ENCODE measurements at places on chromosomes 1 and 21. TPM values are rescaled to one million over a fixed set of nuclear protein-coding genes. Genes with fewer than 3 reads are reported as not detected.

- DNase-seq, result no peak
These were observed 40.1 kb downstream of the CHAF1B start for GRCh38 chr21:36425286-36425685.

GRCh38 chr21:33406493-33406892 is 3.3 kb downstream of the IFNGR2 start:
- no peak for DNase-seq

LYPD8 gene
- total RNA-seq, result not detected

LRRC71 gene
- total RNA-seq, result 0.35 TPM

PRDX1 gene
- 291 TPM for total RNA-seq

DNA sequence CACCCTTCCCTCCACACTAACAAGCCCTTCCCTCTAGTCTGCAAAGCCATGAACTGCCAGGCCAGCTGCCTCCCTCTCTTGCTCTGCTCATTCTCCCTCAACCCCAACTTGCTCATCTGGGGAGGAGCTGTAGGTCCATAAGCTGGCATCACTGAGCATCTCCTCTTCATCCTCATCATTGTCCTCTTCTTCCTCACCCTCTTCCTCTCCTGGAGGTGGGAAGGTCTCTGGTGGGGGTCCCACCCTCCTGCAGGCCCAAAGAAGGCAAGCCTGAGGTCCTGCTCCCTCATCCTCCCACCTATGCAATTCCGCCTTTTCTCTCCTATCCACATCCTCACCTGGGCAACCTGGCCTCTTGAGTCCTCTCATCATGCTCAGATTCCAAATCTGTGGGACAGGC is 2.7 kb downstream of the ZNF692 start:
- peak; percentile 68 for DNase-seq

GRCh38 chr1:211687462-211688215 is 12.2 kb upstream of the NEK2 start:
- DNase-seq, result no peak

DNA sequence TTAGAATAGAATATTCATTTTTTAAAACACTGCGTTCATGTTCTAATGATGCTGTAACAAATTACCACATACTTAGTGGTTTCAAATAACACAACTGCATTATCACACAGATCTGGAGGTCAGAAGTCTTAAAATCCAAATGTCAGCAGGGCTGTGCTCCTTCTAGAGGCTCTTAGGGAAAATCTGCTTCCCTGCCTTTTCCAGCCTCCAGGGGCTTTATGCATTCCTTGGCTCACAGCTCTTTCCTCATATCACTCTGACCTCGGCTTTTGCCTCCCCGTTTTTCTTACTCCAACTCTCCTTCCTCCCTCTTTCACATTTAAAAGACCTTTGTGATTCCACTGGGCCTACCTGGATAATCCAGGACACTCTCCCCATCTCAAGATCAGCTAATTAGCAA is 18.6 kb upstream of the FMN2 start:
- DNase-seq, result no peak

DNA sequence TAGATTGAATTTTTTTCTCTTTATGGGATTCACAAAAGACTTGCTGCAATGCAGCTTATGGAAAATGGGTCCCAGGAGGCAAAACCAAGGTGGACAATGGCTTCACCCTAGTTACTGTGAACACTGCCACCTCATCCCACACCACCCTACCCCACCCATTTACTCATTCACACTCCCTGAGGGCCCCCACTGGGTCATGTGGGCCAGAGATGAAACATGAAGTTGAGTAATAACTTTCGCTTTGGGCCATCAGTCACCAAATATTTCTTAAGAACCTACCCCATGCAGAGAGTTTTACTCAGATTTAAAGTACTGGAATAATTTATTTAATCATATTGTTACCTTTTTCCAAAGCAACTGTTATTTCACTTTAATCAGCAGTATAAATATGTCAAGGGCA is 191.8 kb downstream of the TPR start:
- no peak for DNase-seq

- DNase-seq, result no peak
These were observed 31.9 kb downstream of the MROH9 start for GRCh38 chr1:170967042-170967910.

DNA sequence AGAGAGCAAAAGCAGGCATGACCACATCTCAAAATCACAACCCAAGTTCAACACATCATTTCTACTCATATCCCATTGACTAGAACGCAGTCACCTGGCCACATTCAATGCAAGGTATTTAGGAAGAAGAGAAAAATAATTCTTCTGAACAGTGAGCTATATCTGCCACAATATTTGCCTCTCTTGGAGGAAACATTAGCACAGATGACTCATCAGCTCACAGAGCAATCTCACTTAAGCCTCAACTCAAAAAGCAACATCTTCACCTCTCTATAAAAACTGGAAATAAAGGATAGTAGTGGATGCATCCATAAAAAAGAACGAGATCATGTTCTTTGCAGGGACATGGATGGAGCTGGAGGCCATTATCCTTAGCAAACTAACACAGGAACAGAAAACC is 143.9 kb upstream of the FMN2 start:
- DNase-seq, result no peak

DNA sequence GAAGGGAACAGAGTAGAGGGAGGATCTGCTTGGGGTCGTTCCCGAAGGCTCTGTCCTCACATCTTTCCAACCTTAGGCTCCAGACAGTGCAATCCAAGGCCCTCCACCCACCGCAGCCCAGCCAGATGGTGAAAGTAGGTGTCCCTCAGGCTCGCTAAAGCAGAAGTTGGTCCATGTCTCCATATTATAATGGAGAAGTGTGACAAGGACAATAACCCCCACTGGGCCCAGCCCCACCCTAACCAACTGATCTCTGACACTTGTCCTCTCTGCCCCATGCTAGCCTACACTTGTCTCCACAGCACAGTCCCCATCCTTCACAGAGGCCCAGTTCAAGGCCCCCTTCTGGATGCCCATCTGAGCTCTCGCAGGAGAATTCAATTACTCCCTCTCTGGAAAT is 48.7 kb downstream of the DMAP1 start:
- no peak for DNase-seq

RASAL2 gene
- total RNA-seq, result 34.2 TPM

GJA5 gene
- not detected for total RNA-seq

- no peak for DNase-seq
These were observed 64.3 kb upstream of the ZC3H12A start for GRCh38 chr1:37410105-37410504.

- DNase-seq, result no peak
These were observed 67.3 kb upstream of the KCNJ6 start for GRCh38 chr21:37983336-37984095.

DNA sequence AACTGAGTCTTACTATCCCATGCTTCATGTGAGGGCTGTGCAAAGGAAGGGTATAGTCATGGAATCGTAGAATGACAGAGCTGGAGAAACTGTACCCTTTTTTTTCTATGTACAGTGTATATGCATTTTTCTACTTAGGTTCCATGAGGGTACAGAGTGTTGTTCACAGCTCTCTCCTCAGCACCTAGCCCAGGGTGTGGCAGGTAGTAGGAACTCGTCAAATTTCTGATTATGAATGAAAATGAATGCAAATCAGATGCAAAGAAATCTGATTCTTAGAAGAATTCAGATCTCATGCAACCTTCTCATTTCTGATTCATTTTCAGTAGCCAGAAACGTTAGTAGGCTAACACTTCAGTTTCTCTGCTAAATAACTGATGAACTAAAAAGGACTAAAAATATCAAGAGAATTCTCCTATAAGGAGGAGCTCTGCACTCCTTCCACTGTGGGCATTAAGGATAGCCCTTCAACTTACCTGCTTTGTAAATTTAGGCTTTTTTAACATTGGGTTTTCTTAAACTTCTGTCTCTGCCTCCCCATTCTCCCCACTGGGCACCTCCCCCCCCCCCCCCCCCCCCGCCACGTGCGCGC is 18.0 kb upstream of the HHAT start:
- no peak for DNase-seq

TRIM46 gene
- 6.1 TPM for total RNA-seq

DNA sequence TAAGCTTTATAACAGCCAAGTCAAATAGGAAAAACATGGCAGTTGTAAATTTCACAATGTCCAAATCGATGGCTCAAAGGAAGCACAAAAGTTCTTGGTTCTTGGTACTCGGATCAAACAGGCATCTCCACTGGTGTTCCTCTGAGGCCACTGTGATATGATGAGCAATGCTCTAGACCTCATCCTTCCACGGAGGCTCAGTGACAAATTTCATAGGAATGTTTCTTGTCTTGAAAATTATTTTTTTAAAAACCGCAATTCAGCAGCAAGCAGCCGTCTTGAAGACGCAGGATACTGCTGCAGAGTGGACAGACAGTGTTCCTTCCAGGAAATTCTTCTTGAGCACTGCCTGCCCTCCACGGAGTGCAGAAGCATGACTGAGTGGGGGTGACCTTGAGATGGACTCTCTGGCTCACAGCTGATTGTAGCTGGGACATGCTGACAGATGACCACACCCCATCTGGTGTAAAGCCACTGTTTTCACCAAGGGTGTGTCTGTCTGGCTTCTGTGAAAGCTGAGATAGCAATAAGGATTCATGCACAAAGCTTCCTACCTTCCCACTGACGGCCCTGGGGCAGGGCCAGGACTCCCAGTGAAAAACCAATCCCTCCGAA is 61.9 kb downstream of the TIAM1 start:
- DNase-seq, result no peak

GRCh38 chr1:226712742-226713419 is 26.2 kb downstream of the ITPKB start:
- DNase-seq, result no peak

DNA sequence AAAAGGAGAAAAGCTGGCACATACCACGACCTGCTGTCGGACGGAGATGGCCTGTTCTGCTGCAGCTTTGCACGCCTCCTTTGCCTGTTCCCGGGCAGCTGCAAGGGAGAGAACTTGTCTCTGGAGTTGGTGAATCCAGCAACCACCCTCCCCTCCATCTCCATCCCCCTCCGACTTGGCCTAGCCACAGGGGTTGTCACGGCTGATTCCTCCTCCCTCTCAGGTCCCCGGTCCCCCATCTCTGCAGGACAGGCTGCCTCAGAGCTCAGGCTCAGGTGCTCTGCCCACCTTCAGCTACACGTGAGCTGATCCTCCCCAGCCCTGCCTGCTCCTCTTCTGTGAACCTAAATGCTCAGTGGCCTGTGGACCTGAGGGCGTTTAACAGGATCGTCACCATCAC is 11.1 kb upstream of the SRM start:
- DNase-seq, result no peak

GRCh38 chr21:43849532-43850299 is 15.3 kb upstream of the AGPAT3 start:
- no peak for DNase-seq

- DNase-seq, result no peak
These were observed 888.5 kb downstream of the ADGRL2 start for GRCh38 chr1:82689217-82689616.

- no peak for DNase-seq
These were observed 36.6 kb upstream of the OPRD1 start for GRCh38 chr1:28775121-28775942.

TESK2 gene
- total RNA-seq, result 4.1 TPM

DISP3 gene
- total RNA-seq, result 0.43 TPM

ADGRL4 gene
- 9.5 TPM for total RNA-seq

RNU1-4 gene
- total RNA-seq, result 2,859 TPM

CRYBG2 gene
- total RNA-seq, result not detected

UBE4B gene
- total RNA-seq, result 59.3 TPM

CR1L gene
- total RNA-seq, result not detected

DNA sequence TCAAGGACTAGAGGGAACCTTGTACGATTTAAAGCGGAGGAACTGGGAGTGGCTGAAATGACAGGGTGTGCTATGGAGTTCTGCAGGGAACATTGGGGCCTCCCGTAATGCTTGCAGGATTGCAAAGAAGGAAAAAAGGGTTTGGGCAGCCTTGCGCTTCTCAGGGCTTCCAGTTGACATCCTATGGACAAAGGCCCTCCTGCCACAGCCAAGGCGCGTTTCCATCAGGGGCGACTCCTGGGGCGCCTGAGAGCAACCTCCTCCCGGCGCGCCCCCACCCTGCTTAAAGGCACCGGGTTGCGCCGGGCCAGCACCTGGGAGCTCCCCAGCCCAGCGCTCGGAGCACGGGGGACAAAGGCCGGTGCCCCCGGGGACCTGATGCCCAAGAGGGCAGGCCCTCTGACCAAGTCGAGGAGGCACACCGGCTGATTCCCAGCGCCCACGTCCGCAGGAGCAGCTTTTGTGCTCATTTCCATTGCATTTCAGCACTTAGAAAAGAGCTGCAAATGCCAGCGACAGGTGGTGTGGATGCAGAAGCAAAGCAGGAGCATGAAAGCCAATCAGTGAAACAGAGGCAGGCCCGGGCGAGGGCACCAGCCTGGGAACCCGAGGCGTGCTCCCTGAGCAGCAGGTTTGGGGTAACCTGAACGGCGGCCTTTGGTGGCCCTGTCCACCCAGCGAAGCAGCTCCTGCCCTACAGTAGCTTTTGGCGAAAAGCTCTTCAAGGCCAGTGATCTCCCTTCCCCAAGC is 17.6 kb upstream of the RNF187 start:
- DNase-seq, result no peak

GRCh38 chr1:73100216-73100615 is 817.9 kb upstream of the NEGR1 start:
- DNase-seq, result no peak

GRCh38 chr1:79005945-79006344 is 585 bp downstream of the ADGRL4 start:
- DNase-seq, result no peak

GRCh38 chr1:15407580-15407979 is 2.1 kb upstream of the EFHD2 start:
- no peak for DNase-seq

DNA sequence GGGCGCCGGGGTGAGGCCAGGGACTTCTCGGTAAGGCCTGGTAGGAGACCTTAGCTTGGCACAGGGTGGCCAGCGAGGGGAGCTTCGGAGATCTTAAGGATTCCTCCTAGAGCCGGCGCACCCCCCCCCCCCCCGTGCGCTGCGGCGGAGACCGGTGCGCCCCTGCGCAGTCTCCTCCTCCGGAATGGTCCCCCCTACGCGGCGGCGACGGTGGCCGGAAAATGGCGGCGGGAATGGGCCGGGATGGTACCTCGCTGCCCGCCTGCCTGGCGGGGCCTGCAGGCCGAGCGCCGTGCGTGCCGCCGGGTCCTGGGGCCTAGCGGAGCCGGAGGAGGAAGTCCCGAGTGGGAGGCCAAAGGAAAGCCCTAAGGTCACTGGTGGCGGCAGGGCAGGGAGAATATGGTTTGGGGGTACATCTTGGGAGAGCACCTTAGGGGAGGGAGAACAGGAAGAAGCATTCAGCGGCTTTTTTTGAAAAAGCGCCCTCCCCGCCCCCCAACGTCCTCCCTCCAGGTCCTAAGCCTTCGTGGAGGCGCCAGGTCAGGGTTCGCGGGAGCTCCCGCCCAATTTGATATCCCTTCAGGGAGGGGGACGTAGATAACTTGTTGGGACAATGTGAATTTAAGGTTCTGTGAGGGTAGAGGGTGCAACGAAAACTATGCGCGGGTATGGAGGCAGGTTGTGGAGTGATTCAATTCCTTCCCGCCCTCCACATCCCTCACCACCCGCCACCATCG is 429 bp downstream of the SRRM1 start:
- DNase-seq, result no peak

All from osteocyte (in vitro differentiated cells).